ENCODE measurements at places on chromosomes 7 and 10. TPM values are rescaled to one million over a fixed set of nuclear protein-coding genes. Genes with fewer than 3 reads are reported as not detected.
A peak's percentile ranks its signal among the peaks of the same experiment; 100 is the strongest.

DNA sequence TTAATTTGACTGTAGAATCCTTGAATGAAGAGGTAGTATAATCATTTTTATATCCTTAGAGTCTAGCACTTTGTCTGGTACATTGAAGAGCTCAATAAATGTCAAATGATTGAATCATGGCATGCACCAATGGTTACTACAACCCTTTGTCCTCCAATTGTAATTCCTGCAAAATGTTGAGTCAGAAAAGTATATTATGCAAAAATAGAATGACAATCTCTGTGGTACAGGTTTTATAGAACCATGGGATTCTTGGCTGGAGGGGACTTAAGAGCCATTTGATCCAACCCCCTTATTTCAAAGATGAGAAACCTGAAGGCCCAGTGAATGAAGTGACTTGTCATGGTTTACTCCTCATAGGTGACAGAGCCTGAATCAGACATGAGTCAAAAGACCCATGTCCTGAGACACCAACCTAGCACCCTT, 30.9 kb upstream of the SMKR1 start:
- DNase-seq, result no peak

DNA sequence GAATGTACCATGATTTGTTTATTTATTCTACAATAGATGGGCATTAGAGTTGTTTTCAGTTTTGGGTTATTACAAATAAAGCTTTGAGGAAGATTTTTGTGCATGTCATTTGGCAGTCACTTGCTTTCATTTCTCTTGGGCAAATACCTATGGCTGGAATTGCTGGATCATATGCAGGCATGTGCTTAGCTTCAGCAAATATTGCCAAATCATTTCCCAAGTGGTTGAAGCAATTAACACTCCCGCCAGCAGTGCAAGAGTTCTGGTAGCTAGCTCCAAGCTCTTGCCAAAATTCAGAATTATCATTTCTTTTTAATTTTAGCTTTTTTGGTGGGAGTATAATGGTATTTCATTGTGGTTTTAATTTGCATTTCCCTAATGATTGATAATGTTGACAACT, 32.9 kb upstream of the PCBD1 start:
- DNase-seq, result no peak

- no peak for DNase-seq
Observed at GRCh38 chr7:32023376-32023775, 46.8 kb downstream of the PDE1C start.

DNA sequence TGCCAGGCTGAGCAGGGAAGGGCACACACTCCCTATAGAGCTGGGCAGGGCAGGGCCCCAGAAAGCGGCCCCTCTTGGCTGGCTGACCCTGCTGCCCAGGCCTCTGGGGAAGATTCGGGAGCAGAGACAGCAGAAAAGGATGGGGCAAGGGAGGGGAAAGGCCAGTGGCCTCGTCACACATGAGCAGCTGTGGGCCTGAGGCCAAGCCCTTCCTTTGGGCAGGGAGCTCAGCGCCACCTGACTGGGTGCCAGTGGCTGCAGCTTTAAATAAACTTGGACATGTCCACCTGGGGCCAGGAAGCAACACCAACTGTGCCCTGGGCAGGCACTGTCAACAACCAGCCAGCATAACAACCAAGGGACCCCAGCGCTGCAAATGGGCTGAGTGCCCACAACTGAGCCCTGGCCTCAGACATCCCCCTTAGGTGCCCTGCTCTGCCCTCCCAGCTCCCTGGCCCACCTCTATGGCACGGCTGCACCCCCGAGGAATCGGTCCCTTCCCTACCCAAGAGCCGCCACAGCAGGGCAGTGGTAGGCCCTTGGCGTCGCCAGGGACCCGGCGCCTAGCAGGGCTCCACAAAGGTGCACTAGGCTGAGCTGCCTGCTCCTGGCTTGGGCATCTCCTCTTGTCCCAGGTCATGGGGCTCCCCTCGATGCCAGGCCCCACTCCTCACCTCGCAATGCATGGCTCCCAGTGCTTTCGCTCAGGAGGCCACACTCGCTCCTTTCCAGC, 2.6 kb downstream of the CAMK2B start:
- no peak for DNase-seq

- no peak for DNase-seq
Observed at GRCh38 chr7:9691286-9691685, 1257.9 kb downstream of the NXPH1 start.

- DNase-seq, result no peak
Observed at GRCh38 chr7:148473703-148474480, 116.7 kb upstream of the C7orf33 start.

GRCh38 chr7:33933611-33934281, 28.4 kb downstream of the BMPER start:
- peak; percentile 70 for DNase-seq

GRCh38 chr7:135519233-135519688, 9.4 kb upstream of the CNOT4 start:
- DNase-seq, result no peak

GRCh38 chr7:10643545-10643944, 330.1 kb upstream of the PHF14 start:
- no peak for DNase-seq

SHH gene
- total RNA-seq, result 0.25 TPM

DNA sequence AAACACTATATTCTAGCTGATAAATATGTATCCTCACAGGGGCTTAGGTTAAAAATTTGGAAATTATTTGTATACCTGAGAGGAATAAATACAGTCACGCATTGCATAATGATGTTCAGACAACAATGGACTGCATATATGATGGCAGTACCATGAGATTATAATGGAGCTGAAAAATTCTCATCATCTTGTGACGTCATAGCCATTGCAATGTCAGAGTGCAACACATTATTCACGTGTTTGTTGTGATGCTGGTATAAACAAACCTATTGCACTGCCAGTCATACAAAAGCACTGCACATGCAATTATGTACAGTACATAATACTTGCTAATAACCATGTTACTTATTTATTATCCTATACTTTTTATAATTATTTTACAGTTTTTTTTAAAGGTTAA, 31.4 kb downstream of the STEAP1B start:
- DNase-seq, result no peak

- DNase-seq, result no peak
Observed at GRCh38 chr10:100895346-100895745, 17.4 kb upstream of the SLF2 start.

DNA sequence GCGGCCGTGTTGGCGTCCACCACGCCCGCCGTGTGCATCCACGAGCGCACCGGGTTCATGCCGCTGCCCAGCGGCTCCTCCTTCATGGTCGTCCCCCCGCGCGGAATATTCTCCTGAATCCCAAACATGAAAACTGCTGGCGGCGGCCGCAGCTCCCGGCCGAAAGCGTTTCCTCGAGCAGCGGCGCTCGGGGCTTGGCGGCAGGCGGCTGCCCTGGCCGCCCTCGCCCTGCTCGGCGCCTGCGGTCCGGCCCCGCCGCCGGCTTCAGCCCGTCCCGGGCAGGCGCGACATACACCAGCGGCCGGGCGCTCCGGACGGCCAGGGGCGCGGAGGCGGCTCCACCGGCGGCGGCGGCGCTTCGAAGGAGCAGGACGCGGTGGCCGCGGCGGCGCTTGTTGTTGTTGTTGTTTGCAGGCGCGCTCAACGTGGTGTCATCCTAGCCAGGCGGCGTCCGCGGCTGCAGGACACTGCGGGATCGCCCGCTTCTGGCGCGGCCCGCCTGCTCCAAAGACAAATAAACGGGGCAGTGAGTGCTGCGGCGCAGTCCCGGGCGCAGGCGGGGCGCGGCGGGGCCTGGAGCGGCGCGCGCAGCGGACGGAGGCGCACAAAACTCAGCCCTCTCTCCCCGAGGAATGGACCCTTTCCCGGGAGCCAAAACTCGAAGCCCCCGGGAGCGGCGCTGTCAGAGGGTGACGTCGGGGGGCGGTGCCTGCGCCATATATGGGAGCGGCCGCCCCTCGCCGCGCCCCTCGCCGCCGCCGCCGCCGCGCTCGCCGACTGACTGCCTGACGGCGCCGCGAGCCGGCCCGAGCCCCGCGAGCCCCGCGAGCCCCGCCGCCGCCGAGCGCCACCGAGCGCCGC, at the start of gene EBF3:
Gene EBF3, minus strand, starts transcription at position 634 of the 861 bp plus-strand sequence. Its CDS starts 506 bp downstream, at position 128.
- DNase-seq, result peak; percentile 77

OSBPL3 gene
- total RNA-seq, result 59.2 TPM

DNA sequence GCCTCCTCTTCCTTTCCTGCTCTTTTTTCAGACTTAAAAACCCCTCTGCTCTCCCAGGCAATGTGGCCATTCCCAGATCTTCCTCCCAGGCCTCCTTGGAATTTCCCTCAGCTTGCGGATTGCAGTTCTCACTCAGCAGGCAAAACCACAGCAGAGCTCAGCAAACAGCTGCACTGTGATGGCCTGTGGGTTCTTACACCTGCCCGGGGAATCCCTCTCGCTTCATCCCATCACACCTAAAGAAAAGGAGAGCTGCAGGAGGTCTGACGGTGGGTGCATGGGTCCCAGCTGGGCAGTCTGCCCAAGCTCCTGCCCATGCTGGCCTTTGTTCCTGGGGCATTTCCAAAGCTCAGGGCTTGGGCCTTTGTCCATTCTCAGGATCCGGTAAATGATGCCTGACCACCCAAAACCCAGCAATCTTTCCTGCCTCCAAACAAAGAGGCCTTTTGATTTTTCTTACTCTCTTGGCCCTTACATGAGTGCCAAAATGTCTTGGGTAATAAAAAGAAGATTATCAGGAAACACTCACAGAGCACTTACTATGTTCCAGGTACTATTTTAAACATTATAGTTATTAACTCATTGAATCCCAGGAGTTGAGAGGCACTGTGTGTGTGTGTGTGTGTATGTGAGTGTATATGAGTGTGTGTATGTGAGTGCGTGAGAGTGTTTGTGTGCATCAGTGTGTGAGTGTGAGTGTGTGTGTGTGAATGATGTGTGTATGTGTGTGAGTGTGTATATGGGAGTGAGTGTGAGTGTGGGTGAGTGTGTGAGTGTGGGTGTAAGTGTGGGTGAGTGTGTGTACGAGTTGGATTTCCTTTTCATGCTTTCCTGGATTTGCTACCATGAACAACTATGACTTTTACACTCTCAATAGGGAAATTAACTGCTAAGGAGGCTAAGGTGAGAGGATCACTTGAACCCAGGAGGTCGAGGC, 64.5 kb upstream of the PODXL start:
- DNase-seq, result no peak

DNA sequence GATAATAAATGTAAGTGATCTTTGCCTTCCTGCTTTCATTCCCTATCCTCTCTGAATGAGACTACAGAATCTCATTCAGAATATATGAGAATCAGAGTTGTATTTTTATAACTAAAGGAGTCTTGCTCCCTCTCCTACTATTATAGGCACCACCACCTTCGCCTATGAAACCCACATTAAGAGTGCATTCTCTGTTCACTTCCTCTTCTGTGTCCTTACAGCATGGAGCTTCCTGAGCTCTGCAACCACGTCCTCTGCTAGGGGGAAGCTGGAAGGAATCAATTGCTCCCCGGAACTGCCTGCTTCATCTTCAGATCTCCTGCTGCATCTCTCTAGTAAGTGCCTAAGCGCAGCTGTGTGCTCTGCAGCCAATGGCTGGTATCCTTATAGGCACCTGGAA, 820.7 kb downstream of the GRID1 start:
- DNase-seq, result no peak

- peak; percentile 89 for DNase-seq
Observed at GRCh38 chr7:151599401-151600227, 79.9 kb upstream of the RHEB start.

DNA sequence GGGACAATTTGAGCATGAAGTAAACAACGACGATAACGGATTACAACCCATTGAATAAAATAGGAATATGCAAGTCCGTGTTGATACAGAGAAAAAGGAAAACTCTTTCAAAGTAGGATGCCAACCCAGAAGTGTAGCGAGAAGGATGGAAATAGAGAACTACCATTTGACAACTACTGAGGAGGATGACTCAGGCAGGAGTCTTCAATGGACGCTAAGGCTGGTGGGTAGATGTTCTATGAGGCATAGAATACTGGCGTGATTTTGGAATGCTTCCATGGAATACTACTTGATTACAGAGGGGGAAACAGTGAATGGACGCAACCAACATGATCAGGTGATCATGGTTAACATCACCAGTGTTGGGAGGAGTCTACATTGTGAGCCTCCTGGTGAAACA, 828 bp upstream of the CFAP70 start:
- no peak for DNase-seq

- peak; percentile 64 for DNase-seq
Observed at GRCh38 chr7:4025694-4026615, 656.1 kb upstream of the FOXK1 start.

- DNase-seq, result no peak
Observed at GRCh38 chr7:14196555-14196954, 207.1 kb upstream of the ETV1 start.

DNA sequence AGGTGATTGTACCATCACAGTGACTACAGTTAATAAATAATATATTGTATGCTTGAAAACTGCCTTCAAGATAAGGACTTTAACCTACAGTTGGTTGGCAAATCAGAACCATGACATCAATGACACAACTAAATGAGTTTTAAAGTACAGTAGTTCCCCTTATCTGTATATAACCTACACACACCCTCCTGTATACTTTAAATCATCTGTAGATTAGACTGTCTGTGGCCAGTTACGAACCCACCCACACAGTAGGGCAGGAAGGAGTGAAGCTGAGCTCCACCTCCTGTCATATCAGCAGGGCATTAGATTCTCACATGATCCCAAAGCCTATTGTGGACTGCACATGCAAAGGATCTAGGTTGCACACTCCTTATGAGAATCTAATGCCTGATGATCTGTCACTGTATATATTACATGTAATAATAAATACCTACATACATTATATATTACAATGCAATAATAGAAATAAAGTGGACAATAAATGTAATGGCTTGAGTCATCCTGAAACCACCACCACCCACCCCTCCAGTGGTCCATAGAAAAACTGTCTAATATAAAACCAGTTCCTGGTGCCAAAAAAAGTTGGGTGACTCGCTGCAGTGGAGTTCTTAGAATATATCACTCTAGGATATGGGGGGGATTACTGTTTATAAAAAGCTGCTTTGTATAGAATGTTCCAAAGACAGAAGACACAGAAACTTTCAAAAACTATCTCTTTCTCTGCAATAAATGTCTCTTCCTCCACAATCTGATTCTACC, 5.6 kb downstream of the TPK1 start:
- no peak for DNase-seq

DNA sequence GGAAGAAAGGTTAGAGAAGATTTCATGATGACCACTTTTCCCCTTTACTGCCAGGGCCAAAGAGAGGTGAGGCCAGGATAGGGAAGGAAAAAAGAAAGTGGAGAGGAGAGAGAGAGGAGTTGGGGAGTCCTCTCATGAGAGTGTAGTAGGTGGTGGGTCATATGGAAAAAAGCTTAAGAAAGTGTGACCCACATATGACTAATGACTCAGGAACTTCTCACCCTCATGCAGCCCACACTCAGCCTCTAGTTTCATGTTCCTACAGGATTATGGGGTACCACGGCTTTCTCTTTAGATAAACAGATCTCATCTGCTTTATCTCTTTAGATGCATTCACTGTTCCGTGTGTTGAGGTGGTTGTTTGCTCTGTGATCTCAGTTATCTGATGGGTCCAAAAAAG, 462.5 kb upstream of the IGFBP3 start:
- DNase-seq, result no peak

C7orf33 gene
- not detected for total RNA-seq

GRCh38 chr10:130652544-130652943, 516.4 kb downstream of the GLRX3 start:
- no peak for DNase-seq

- DNase-seq, result no peak
Observed at GRCh38 chr10:116395223-116395985, 32.2 kb upstream of the PNLIPRP3 start.

BLNK gene
- 8.8 TPM for total RNA-seq

Data from vagina (tissue), 2 donors.